ENCODE measurements at places on chromosomes 5 and 9.

GRCh38 chr9:2765250-2765880 is 48.1 kb downstream of the KCNV2 start:
- no peak for DNase-seq

DNA sequence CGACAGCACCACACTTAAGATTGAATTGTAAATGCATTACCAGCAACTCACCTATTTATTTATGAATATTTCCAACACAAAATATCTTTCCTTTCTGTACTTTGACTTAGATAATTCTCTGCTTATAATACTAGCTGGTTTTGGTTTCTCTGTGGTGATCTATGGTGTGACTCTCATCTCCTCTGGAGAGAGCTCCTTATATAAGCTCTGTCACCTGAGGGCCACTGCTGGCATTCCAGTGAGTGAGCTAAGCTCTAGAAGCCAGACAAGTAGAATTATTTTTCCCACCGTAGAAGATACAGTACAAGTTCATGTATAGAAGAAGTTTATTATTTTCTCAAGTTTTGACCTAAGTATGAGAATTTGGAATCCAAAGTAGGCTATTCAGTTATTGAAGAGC is 111.5 kb downstream of the CDC42SE2 start:
- DNase-seq, result no peak

DNA sequence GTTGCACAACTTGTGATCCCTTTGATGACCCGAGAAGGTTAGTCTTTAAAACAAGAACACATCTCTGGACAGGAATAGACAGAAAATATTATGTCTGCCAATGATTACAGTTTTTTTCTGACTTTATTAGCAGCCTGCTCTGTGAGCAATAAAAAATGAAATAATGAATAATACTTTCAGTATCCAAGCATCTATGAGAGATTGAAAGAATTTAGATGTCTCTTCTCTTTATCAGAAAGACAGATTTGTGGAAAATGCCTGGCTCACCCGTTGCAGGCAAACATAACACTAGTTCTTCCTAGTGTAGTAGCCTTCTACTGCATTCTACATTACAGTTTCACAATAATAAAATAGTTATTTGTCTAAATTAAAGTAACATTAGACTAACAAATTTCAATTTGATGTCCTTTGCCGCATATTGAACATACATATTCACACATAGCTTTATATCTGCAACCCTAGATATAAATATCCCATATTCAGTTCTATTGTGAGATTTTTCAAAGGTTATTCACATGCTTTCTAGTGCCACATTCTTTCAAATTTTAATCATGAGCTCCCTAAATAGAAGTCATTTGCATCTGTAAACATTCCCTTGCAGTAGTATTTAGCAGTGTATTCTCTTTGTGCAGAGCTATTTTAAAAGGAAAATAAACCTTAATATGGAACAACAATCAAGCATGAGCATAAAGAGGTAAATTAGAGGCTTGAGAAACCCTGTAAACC is 267.3 kb downstream of the EFNA5 start:
- DNase-seq, result no peak

DNA sequence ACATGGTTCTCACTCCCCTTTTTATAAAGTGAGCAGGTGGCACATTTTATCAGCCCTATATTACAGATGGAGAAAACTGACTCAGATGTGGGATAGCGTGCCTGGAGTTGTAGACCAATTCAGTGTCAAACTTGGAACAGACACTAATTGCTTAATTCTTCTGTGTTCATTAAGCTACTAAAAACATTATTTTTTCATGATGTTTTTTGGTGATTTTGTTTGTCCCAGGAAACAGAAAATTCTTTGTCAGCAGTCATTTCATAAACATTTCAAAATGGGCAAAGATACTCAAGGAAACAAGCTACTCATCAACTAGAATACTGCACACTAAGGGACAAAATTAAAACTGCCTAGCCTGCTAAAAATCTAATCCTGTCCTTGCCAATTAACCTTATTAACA is 2.2 kb downstream of the ABHD17B start:
- no peak for DNase-seq

GRCh38 chr5:92962752-92963151 is 618.3 kb downstream of the NR2F1-AS1 start:
- DNase-seq, result no peak

DNA sequence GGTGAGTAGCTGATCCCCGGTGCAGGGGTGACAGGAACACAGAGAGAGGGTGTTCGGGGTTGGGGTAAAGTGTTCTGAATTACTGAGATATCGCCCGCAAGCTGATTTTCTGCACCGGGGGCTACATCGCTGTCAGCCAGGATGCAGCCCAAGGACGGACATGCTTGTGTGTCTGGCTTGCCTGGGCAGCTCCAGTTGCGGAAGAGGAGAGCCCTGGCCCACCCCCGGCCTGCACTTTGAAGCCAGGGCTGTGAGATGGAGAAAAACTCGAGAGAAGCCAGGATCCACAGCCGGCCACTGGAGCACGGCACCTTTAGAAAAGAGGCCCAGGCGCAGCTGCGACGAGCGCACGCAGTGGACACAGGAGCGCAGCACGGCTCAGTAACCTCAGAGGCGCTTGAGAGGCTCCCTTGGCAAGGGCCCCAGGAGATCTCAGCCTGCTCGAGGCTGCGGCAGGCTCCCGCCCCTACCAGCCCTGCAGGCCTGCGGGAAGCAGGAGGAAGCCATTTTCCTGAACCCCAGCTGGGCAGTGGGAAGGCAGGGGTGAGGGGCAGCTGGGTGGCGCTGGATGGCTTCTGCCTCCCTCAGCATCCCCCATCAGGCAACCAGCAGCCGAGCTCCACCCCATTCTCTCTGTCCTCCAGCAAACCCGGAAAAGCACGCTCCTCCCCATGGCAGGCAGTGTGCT is 59.2 kb downstream of the C9orf50 start:
- no peak for DNase-seq

- no peak for DNase-seq
Measured at GRCh38 chr9:85202596-85202995, 533.1 kb downstream of the NTRK2 start.

DNA sequence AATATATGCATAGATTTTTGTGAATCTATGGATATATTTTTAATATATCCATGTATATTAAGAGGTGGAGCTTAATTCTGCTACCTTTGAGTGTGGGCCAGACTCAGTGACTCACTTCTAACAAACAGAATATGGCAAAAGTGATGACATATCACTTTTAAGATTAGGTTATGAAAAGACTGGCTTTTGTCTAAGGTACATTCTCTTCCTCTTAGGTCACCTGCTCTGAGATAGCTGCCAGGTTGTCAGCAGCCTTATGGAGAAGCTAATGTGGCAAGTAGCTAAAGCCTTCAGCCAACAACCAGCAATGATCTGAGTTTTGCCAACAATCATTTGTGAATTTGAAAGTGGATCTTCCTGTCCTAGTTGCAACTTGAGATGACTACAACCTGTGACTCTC is 83.8 kb downstream of the ANKRD31 start:
- DNase-seq, result no peak

GRCh38 chr5:14861123-14861765 is 10.3 kb downstream of the ANKH start:
- no peak for DNase-seq

DNA sequence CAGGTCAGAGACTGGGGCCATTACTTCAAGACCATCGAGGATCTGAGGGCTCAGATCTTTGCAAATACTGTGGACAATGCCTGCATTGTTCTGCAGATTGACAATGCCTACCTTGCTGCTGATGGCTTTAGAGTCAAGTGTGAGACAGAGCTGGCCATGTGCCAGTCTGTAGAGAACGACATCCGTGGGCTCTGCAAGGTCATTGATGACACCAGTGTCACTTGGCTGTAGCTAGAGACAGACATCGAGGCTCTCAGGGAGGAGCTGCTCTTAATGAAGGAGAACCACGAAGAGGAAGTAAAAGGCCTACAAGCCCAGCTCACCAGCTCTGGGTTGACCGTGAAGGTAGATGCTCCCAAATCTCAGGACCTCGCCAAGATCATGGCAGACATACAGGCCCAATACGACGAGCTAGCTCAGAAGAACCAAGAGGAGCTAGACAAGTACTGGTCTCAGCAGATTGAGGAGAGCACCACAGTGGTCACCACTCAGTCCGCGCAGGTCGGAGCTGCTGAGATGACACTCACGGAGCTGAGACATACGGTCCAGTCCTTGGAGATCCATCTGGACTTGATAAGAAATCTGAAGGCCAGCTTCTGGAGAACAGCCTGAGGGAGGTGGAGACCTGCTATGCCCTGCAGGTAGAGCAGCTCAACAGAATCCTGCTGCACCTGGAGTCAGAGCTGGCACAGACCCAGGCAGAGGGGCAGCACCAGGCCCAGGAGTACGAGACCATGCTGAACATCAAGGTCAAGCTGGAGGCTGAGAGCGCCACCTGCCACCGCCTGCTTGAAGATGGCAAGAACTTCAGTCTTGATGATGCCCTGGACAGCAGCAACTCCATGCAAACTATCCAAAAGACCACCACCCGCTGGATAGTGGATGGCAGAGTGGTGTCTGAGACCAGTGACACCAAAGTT is 9.3 kb downstream of the NIPBL start:
- no peak for DNase-seq

GRCh38 chr5:36691226-36691625 is 84.8 kb downstream of the SLC1A3 start:
- no peak for DNase-seq

DNA sequence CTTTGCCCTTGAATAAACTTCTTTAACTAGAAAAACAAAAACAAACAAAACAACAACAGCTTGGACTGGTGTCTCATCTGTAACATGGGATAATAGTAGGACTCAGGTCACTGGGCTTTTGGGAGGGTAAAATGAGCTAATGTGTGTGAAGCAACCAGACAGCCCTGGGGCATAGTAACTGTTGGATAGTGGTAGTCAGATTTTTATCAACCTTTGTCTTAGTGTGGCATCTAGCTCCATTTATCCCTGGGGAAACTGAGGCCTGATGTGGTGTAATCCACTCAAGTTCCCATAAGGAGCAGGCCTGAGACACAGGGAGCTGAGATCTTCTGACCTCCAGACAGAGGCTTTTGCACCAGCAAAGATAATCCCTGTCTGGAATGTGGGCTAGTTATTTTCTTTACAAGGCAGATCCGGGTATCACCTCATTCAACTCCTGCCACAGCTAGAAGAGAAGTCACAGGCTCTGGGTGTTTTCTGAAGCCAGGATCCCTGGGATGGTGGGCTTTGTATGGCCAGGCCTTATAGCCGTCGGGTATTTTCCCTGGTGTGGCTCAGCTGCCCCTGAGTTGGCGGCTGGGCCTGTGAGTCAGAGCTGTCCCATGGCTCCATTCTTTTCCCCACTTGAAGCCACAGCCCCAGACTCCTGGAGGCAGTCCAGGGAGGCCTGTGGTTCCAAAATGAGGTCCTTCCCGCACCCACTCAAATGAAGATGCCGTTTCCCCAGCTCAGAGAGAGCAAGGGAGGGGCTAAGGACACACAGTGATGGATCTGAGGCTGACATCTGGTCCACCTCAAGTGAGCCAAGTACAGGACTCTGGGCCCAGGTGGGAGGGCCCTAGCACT is 26.1 kb upstream of the CSF1R start:
- no peak for DNase-seq

- DNase-seq, result no peak
Measured at GRCh38 chr5:147162740-147163139, 72.1 kb upstream of the STK32A start.

- DNase-seq, result no peak
Measured at GRCh38 chr5:142323480-142324135, 1.2 kb downstream of the SPRY4 start.

DNA sequence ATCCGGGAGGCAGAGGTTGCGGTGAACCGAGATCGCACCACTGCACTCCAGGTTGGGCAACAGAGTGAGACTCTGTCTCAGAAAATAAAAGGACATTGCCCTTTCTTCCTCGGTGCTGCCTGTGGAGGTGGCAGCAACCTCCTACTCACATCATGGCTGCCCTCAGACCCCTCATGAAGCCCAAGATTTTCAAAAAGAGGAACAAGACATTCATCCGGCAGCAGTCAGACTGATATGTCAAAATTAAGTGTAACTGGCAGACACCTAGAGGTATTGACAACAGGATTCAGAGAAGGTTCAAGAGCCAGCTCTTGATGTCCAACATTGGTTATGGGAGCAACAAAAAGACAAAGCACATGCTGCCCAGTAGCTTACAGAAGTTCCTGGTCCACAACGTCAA is 12.6 kb upstream of the PAX5 start:
- DNase-seq, result no peak

DNA sequence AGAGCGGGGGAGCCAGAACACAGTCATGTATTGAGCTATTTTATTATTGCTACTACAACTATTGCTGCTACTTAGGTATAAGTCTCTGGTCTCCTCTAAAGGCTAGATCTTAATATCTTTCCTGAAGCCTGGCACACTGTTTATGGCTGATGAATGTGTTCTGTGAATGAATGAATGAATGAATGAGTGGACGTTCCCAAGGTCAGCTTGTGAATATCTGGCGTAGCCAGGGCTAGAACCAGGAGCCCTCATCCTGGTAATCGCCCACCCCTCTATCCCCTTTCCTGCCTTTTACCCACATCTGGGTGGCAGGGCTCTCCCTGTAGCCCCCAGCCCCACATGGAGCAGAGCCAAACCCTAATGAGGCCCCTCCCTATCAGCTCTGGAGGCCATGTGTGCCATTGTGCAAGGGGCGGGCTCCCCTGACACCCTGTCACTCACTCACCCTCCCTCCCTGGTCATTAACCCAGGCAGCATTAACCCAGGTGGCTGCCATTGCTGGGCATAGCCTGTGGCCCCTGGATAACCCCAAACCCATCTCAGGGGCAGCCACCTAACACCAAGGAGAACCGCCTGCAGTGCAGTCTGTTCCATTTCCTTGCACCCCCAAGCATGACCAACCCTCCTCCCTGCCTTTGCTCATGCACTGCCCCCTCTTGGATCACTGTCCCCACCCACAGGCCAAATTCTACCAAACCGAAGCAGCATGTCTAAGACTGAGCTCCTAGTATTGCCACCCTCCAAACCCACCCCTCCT is 2.0 kb upstream of the AKNA start:
- DNase-seq, result no peak

DNA sequence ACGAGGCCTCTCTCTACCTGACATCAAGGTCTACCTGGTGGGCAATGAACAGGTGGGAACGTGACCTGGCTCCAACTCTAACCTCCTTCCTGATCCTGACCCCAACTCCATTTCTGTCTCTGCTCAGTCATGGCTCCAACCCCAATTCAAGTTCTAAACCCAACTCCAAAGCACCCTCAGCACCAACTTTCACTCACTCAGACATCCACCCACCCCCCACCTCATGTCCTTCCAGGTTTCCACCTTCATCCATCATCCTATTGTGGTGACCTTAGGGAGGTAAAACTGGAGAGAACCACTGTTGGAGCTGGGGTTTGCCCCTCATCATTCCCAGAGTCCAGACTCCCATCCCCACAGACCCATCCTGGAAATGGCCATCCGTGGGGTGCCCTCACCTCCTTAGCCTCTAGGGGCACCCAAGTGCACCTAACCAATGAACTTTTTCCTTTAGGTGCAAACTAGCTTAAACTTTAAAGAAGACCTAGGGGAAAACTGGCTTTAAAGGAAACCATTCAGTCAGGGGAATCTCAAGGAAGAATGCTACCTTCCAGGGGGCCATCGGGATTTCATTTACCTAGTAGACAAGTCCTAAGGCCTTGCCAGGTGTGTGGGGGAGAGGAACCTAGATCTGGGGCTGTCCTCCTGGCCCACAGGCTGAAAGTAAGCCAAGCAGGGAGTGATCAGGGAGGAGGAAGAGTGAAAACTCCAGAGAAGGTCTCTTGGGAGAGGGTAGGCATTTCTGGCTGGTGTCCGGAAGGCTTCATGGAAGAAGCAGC is 11.3 kb downstream of the RGS14 start:
- DNase-seq, result no peak

GRCh38 chr5:105978011-105978410 is 1692.7 kb downstream of the EFNA5 start:
- no peak for DNase-seq

Data from right renal pelvis (tissue), 4 donors.